ENCODE measurements at places on chromosomes 12 and 14.

GRCh38 chr12:132415327-132416120 lies 74.4 kb upstream of the FBRSL1 start:
- no peak for DNase-seq

GRCh38 chr12:104748790-104749189 lies 209.3 kb downstream of the SLC41A2 start:
- no peak for DNase-seq

DNA sequence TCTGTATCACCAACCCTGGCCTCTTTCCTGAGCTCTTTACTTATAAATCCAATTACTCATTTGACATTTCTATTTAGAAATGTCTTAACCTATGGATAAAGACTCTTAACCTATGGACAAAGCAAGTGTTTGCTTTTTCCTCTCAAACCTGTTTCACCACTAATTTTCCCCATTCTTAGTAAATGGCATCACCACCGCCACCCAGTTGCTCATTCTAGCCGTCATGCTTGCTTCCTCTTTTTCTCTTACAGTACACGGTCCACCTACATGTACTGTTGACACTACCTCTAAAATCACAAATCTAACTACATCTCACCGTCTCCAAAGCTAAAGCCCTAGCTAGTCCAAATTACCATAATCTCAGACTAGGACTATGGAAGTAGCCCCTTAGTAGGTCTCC lies 60.0 kb downstream of the CAPS2 start:
- DNase-seq: no peak

GRCh38 chr12:52836042-52836466 lies 1.9 kb upstream of the KRT79 start:
- no peak for DNase-seq

DNA sequence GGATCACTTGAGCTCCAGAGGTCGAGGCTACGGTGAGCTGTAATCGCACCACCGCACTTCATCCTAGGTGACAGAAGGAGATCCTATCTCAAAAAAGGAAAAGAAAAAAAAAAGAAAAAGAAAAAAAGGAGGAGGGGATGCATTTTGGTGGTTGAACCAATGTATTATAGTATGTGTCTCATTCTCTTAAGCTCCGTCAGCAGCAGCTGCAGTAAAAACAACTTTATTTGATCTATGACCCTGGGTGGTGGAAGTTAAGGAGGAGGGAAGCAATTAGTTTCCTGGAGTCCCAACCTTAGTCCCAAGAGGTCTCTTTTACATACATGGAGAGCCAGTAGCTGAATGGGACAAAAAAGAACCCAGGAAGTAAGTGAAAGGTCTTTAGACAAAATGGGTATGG lies 26.8 kb upstream of the APOF start:
- DNase-seq: no peak

DNA sequence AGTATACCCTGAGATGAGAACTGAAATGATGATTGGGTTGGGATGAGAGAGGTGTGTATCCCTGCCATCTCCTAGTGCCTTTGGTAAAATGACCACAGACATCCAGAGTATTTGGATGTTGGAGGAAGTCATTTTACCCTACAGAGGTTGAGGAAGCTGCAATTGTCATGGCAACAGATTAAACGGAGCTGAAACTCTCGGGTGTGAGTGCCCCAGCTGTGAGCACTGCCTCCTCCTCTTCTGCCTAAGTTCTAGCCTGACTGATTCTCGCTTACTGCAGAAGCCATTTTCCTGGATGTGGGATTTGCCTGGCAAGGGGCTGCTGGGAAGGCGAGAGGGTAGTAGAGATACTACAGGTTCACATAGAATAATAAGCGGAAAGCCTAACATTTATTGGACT lies 10.3 kb upstream of the PPP4R4 start:
- no peak for DNase-seq

GRCh38 chr14:102913341-102914211 lies 8.9 kb upstream of the AMN start:
- no peak for DNase-seq

DNA sequence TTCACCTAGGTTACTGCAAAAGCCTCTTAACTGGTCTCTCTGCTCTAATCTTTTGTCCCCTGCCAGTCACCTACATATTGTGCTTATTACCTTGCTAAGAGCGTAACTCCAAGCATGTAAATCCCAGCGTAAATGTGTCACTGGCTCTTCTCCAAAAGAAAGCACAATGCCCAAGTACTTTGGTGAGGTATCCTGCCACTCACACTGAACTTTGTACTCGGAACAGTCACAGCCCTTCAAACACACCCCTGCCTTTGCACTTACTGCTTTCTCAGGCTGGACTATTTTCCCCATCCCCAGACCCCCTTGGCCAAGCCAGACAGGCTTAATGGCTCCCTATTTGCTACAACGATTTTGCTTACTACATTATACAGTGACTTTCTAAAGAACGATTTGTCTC lies 31.7 kb downstream of the GALNT4 start:
- DNase-seq: no peak

- peak; percentile 82 for DNase-seq
Observed at GRCh38 chr14:58690801-58691516, 53.2 kb downstream of the DACT1 start.

DNA sequence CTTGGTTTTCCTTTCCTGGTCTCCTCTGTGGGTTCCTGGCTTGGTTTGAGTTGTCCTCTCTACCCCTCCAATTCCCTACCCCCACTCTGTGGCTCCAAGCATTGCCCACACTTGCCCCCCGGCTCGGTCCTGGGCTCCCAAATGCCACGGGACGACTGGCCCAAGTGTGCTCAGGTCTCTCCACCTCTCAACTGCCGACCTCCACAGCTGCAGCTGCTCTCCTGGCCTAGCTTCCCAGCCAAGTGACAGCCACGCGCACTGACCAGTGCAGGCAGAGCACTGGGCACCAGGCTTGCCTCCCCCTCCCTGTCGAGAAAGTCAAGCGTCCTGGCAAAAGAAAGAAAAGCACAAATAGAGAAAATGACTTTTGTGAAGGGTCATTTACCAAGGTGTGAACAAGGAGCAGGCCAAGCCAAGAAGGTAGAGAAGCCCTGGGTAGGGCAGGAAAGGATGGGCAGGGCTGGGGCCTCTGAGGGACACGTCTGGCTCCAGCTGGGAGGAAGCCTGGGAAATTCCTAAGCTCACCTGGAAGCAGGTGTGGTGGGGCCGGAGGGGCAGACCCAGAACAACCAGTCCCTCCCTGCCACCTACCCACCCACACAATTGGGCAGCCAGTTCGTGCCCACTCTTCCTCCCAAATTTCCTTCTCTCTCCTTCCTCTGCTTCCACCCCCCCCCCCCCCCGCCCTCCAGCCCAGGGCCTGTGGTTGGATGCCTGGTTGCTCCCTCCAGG lies 1.8 kb upstream of the CEP170B start:
- DNase-seq: no peak

- no peak for DNase-seq
Observed at GRCh38 chr12:98893675-98894411, 248.8 kb downstream of the APAF1 start.

GRCh38 chr12:80752464-80752863 lies 35.8 kb downstream of the MYF5 start:
- no peak for DNase-seq

- no peak for DNase-seq
Observed at GRCh38 chr12:27504507-27504906, 19.5 kb upstream of the PPFIBP1 start.

GRCh38 chr12:132648616-132649225 lies 30.1 kb downstream of the P2RX2 start:
- DNase-seq: no peak

DNA sequence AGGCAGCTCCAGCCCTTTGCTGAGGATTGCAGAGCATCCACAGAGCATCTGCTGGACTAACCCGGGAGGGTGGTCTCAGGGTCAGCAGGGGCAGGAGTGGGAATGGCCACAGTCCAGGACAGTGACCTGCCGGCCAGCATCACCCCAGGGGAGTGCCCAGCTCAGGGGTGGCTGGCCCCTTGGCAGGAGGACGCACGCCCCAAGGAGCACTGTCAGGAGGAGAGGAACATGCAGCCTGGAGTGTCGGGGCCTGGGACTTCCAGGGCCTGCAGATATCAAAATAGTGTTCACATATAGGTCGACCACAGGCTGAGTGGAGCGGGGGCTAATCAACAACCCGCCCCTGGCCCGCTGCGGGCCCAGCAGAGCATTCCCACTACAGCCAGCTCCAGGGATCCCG lies 33.2 kb upstream of the TEX22 start:
- DNase-seq: no peak

DNA sequence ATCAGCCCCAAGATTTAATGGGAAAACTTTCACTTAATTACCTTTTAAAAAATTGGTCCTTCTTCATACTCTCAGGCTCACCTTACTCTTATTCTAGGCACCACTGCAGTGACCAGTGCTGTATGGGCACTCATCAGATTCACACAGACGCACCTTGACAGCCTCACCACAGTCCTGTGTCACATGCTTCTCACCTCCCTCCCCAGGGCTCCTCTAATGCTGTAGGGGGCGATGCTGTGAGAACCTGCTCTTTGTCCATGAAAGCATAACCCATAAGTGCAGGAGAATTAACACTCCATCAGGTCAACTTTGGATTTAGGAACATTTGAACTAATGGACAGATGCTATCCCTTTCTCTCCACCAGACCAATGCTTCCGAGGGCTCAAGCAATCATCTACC lies 13.9 kb upstream of the PPP4R3A start:
- no peak for DNase-seq

DNA sequence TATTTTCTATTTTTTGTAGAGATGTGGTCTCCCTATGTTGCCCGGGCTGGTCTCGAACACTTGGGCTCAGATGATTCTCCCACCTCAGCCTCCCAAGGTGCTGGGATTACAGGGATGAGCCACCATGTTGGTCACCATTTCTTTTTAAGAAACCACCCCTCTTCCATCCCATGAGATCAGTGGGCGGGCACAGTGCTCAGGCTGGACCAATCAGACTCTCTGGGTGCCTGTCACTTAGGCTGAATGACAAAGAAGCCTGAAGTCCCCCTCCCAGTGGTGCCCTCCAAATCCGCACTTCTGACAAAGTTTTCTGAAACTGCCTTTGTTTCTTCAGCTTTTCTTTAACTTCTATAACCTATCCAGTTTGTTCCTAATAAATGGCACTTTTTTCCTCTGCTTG lies 48.2 kb downstream of the CALM1 start:
- no peak for DNase-seq

- DNase-seq: no peak
Observed at GRCh38 chr12:30180602-30181001, 396.9 kb upstream of the TMTC1 start.

- DNase-seq: peak; percentile 63
Observed at GRCh38 chr14:95993768-95994592, 45.2 kb upstream of the C14orf132 start.

DNA sequence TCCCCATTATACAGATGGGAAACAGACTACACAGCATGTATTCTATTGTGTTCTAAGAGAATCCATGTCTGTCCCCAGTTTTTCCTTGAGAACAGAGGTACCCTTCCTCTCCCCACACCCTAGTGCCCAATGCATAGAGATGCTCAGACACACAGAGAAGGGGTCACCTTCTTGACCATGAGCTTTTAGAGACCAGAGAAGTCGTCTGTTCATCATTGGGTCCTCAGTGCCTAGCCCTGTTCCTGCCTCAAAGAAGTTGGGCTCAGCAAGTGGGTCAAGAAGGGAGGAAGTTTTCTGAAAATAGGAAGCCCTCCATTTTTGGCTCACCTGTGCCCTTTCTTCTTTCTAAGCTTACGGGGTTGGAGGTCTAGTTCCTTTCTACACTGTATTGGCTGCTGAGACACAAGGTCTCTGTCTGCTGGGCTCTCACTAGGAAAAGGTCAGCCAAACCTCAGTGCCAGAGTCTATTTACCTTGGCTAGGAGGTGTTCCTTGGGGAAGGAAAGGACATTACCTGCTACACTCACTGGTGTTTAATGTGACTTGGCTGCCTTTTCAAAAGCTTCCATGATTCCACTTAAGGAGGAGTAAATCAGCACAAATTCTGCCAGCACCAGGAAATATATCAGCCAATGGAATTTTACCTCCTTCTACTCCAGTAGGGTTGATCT lies 198.5 kb upstream of the PWP1 start:
- DNase-seq: no peak

GRCh38 chr12:18798535-18799361 lies 60.8 kb downstream of the CAPZA3 start:
- DNase-seq: no peak

- no peak for DNase-seq
Observed at GRCh38 chr14:100629098-100629497, 41.9 kb upstream of the BEGAIN start.

- DNase-seq: no peak
Observed at GRCh38 chr12:124595444-124595843, 28.0 kb upstream of the NCOR2 start.

- no peak for DNase-seq
Observed at GRCh38 chr14:23002592-23002991, 7.4 kb downstream of the C14orf93 start.

GRCh38 chr12:115398311-115398781 lies 714.4 kb upstream of the TBX3 start:
- DNase-seq: no peak

DNA sequence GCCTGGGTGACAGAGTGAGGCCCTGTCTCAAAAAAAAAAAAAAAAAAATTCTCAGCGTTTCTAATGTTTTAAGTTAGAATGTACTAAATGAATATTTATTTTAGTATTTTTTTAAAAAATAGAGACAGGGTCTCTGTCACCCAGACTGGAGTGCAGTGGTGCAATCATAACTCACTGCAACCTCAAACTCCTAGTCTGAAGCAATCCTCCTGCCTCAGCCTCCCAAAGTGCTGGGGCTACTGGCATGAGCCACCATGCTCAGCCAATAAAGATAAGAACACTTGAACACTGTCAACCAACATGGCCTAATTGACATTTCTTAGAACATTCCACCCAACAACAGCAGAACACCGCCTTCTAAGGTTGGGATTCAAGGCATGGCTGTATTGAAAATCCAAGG lies 5.1 kb upstream of the DYNC1H1 start:
- no peak for DNase-seq

DNA sequence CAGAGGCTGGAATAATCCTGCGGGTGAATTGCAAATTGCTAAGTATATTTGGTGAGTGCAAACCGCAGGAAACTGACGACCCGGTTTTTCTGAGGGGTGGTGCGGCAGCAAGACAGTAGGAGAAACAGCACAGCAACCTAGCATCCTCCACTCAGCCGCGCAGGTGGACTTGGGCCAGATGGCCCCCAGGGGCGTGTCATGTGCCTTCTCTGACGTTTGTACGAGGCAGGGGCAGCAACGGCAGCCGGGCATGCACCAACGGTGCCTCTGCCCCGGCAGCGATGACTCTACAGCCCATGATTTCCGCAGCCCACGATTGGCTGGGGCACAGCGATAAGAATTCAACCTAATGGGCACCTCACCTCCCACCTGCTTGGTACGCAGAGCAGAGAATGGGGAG lies 11.1 kb upstream of the CLEC2A start:
- DNase-seq: peak; percentile 7
